ENCODE measurements at places on chromosomes 4 and X.

- DNase-seq, result no peak
Measured at GRCh38 chr4:5412751-5413150, 295.6 kb downstream of the EVC2 start.

- DNase-seq, result no peak
Measured at GRCh38 chr4:107125496-107125895, 89.4 kb upstream of the DKK2 start.

DNA sequence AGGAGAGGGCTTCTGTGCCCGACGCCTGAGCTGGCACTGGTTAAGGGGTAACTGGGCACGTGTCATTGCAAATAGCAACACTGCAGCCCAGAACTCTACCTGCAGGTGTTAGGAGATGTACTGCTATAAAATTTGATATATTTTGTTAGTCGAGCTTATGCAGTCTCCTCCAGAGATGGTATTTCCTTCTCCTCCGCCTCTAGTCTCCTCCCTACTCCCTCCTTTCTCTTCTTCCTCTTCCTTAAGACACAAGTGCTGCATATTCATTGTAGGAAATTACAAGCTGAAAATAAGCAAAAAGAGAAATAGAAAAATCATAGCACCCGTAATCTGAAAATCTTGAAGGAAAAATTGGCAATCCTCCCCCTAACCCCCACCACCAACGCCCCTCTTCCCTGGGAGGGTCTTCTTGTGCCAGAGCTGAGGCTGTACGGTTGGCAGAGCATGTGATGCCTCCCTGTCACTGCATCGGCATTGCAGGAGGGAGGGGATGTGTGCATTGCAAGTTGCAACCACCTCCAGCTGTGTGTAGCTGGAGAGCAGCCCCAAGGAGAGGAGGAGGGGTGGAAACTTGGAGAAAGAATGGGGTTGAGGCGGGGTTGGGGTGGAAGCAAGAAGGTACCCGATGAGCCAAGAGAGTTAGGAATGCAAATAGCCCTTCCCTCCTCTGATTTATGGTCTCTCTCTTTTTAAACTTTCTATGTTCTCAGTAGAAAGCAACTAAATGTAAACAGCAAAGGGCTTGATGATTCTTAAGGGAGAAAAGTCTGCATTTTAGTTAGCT is 48.3 kb upstream of the MND1 start:
- DNase-seq, result no peak

- DNase-seq, result peak; percentile 39
Measured at GRCh38 chrX:39642071-39642470, 455.7 kb downstream of the BCOR start.

DNA sequence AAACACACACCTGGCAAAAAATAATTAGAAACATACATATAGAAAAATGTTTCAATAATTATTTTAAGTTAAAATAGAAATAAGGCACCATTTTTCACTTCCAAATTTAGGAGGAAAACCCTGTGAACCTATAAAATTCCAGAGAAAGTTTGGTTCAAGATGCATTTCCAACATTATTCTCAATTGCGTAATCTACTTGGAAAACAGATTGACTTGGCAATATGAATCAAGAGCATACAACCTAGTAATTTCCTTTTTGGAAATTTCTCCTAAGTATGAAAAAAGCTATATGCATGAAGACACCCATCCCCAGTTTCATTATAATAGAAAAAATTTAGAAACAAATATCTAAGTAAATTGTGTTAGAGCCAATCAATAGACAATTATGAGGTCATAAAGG is 242.9 kb downstream of the IQCM start:
- DNase-seq, result no peak

Measured in left ventricle myocardium superior (tissue), 1 donor.